ENCODE measurements at places on chromosomes 1 and 21. TPM values are rescaled to one million over a fixed set of nuclear protein-coding genes. Genes with fewer than 3 reads are reported as not detected.

DNA sequence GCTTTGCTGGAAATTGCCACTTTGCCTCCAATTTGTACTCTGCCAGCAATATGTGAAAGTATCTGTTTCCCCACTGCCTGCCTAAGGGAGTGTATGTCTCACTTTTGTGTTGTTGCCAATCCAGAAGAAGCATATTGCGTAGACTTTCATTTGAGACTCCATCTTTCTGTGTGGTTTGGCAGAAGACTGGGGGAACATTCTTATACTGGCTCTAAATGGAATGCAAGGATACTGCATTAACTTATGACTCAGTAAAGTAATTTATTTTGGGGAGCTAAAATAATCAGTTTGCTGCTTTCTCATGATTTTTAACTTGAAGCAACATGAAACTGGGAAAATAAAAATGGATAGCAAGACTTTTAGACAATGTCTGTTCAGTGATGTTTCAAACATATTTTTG lies 107.7 kb upstream of the TMPRSS2 start:
- H3K4me3 ChIP-seq = no peak overlapping the region
- no peaks in the 10 kb centered on the region for H3K36me3 ChIP-seq
- no peaks in the 10 kb centered on the region for H3K4me1 ChIP-seq
- DNase-seq = no peak
- peaks cover 4% of the 10 kb centered on the region for H3K27me3 ChIP-seq

Gene CDC20
- total RNA-seq = 0.78 TPM

DNA sequence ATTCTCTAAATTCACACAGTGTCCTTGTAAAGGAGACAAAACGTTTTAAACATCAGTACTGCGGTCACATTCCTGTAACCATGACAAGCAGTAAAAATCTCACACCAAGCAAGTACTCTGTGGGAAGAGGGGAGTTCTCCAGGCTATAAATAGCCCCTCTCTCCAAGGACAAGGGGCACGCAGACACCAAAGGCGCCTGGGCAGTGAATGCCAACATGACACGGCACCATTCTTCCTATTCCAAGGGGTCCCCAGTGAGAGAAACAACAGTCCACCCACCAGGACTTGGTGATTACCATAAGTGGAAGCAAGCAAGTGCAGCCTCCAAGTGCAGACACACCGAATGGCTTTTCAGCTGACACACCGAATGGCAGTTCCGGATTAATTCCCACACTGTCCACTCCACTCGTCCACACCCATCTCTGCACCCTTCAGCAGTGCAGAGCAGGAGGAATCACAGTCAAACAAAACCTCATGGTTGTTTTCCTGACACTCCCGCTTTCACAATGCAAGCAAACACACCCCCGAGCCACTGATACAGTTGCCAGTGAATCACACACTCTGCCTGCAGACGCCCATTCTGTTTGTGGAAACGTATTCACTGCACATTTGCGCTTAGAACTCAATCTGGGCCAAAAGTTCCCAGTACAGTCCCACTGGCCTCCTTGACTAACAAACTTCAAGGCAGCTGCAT lies 1.8 kb downstream of the PTTG1IP start:
- no peaks in the 10 kb centered on the region for H3K27me3 ChIP-seq
- peak overlapping the region; percentile 81 for H3K27ac ChIP-seq
- H3K4me1 ChIP-seq = peaks cover 58% of the 10 kb centered on the region
- DNase-seq = no peak
- H3K36me3 ChIP-seq = peaks cover 6% of the 10 kb centered on the region

- peaks cover 21% of the 10 kb centered on the region for H3K4me1 ChIP-seq
- no peaks in the 10 kb centered on the region for H3K36me3 ChIP-seq
- peak overlapping the region; percentile 93 for H3K4me3 ChIP-seq
- DNase-seq = no peak
Observed at GRCh38 chr1:35931446-35932157, 697 bp downstream of the AGO3 start.

- H3K27me3 ChIP-seq = no peaks in the 10 kb centered on the region
- no peak overlapping the region for H3K4me3 ChIP-seq
- H3K27ac ChIP-seq = no peak overlapping the region
- DNase-seq = no peak
- no peaks in the 10 kb centered on the region for H3K36me3 ChIP-seq
Observed at GRCh38 chr1:240927821-240928220, 315.9 kb upstream of the GREM2 start.

- DNase-seq = no peak
- H3K4me1 ChIP-seq = no peaks in the 10 kb centered on the region
- no peak overlapping the region for H3K27ac ChIP-seq
- H3K36me3 ChIP-seq = no peaks in the 10 kb centered on the region
- H3K27me3 ChIP-seq = peaks cover 2% of the 10 kb centered on the region
Observed at GRCh38 chr1:43011020-43011419, 52.4 kb upstream of the SLC2A1 start.

DNA sequence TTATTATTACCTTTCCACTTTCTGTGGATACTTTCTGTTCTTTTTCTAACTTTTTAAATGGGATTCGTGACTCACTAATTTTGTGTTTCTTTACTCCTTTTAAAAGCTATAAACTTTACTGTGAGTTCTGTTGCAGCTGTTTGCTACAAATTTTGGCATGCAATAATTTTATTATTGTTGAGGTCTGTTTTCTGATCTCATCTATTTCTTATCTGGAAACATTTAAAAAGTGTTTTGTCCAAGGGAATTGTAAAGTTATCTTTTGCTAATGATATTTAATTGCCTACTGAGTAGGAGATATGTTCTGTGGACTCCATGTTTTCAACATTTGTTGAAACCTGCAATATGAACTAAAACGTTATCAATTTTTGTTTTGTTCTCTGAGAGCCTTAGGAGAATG lies 138.1 kb upstream of the COL6A1 start:
- no peak overlapping the region for H3K4me3 ChIP-seq
- H3K36me3 ChIP-seq = no peaks in the 10 kb centered on the region
- H3K27ac ChIP-seq = no peak overlapping the region
- H3K4me1 ChIP-seq = peaks cover 7% of the 10 kb centered on the region
- no peak for DNase-seq
- H3K27me3 ChIP-seq = no peaks in the 10 kb centered on the region

- H3K36me3 ChIP-seq = no peaks in the 10 kb centered on the region
- peaks cover 15% of the 10 kb centered on the region for H3K4me1 ChIP-seq
- no peak overlapping the region for H3K4me3 ChIP-seq
- no peak overlapping the region for H3K27ac ChIP-seq
- DNase-seq = peak; percentile 38
- H3K27me3 ChIP-seq = no peaks in the 10 kb centered on the region
Observed at GRCh38 chr1:9400425-9401079, 107.9 kb downstream of the SPSB1 start.

GRCh38 chr1:168470901-168471431 lies 72.8 kb downstream of the XCL2 start:
- H3K4me1 ChIP-seq = peaks cover 51% of the 10 kb centered on the region
- no peak for DNase-seq
- no peaks in the 10 kb centered on the region for H3K36me3 ChIP-seq
- no peaks in the 10 kb centered on the region for H3K27me3 ChIP-seq

DNA sequence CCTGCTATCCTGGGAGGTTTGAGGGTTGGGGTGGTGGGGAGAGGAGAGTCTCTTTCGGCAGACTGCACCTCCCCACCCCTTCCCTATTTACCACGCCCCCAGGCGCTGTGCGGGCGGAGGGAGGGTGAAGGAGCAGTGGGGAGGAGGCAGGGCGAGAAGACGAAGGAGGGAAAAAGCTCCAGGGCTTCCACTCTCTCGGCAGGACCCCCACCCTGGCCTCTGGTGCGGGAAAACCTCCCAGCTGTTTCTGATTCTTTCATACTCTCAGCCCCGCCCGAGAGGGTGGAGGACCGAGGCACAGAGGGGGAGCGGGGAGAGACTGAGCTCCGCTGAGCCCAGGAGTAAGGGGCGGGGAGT lies 866 bp upstream of the WNT2B start:
- peak; percentile 40 for DNase-seq
- H3K4me1 ChIP-seq = peaks cover 12% of the 10 kb centered on the region
- no peak overlapping the region for H3K27ac ChIP-seq
- H3K27me3 ChIP-seq = peaks cover 6% of the 10 kb centered on the region
- peak overlapping the region; percentile 57 for H3K4me3 ChIP-seq

DNA sequence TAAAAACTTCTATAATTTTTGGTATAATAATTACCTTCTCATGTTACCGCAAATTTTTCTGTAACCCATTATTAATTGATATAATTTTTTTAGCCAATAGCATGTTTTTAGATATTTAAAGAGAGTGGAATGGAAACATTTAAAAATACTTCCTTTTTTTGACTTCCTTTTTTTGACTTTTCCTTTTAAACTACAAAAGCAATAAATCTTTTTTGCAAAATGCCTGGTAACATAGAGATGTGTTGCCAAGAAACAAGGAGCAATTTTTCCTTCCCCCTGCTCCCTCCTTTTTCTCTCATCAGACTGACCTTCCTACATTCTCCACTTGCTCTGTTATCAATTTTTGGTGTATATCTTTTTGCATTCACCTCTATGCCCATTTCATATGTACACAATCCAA lies 666.2 kb downstream of the ADGRL2 start:
- H3K4me1 ChIP-seq = no peaks in the 10 kb centered on the region
- H3K27me3 ChIP-seq = no peaks in the 10 kb centered on the region
- H3K4me3 ChIP-seq = no peak overlapping the region
- no peaks in the 10 kb centered on the region for H3K36me3 ChIP-seq

Gene CD84
- 33.4 TPM for total RNA-seq

Gene S100A8
- total RNA-seq = 120 TPM

Gene PARK7
- total RNA-seq = 97.1 TPM

GRCh38 chr1:100543640-100544039 lies 5.7 kb downstream of the GPR88 start:
- no peak overlapping the region for H3K27ac ChIP-seq
- peak; percentile 26 for DNase-seq
- H3K4me3 ChIP-seq = no peak overlapping the region
- H3K4me1 ChIP-seq = peaks cover 4% of the 10 kb centered on the region

Gene C1orf50
- total RNA-seq = 10.1 TPM

Gene ATP5IF1
- 68.2 TPM for total RNA-seq

Gene SEMA6C
- 2.5 TPM for total RNA-seq

- no peaks in the 10 kb centered on the region for H3K36me3 ChIP-seq
- no peaks in the 10 kb centered on the region for H3K27me3 ChIP-seq
- no peak for DNase-seq
- H3K4me3 ChIP-seq = peak overlapping the region; percentile 15
- H3K27ac ChIP-seq = peak overlapping the region; percentile 62
- H3K4me1 ChIP-seq = peaks cover 51% of the 10 kb centered on the region
Observed at GRCh38 chr1:41672173-41672572, 187.7 kb upstream of the EDN2 start.

DNA sequence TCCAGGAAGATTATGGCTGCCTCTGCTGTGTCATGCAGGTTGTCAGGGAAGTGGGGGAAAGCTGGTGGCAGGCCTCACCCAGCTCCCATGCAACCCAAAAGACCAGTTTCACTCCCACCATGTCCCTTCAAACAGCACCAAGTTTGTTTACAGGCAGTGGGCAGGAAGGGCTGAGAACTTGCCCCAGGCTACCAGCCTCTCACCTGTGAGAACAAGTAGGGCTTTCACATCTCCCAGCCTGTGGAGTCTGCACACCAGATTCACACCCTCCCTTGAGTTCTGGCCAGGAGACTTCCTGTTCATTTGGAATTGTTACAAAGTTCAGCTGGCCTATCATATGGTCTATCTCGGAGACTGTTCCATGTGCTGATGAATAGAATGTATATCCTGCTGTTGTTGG lies 27.8 kb downstream of the RPAP2 start:
- H3K4me3 ChIP-seq = no peak overlapping the region
- no peak for DNase-seq

Gene ADAMTS1
- total RNA-seq = not detected

DNA sequence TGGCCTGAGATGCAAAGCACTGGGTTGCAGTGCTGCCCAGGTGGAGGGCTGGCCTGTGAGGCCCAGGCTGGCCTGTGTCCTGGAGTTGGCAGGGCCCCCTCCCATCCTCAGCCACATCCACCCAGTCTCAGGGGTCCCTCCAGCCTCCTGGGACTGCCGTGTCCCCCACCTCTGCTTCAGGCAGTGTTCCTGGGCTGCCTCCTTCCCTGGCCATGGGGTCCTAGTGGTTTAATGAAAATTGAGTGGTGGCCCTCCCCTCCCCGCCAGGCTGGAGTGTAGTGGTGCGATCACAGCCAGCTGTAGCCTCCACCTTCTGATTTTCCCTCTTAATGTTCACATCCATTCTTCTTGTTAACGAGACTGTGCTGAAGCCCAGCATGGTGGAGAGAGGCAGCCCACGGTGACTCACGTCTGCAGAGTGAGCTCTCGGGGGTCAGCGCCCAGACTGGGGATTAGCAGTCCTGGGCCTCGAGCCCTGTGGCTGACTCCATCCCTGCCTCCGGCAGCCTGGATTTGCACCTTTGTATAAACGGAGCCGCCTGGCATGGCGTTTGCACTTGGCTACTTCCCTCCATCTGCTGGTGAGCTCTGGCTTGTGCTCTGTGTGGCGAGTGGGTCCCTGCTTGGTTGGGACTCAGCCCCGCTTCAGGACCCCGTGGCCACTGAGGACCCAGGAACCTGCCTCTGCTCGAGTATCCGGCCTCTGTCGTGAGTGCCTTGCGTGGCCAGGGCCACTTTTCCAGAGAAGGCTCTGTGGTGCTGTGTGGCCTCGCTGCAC lies 6.9 kb downstream of the MIB2 start:
- H3K4me1 ChIP-seq = no peaks in the 10 kb centered on the region
- no peaks in the 10 kb centered on the region for H3K36me3 ChIP-seq
- H3K27ac ChIP-seq = no peak overlapping the region

Gene AK5
- total RNA-seq = 1.7 TPM

DNA sequence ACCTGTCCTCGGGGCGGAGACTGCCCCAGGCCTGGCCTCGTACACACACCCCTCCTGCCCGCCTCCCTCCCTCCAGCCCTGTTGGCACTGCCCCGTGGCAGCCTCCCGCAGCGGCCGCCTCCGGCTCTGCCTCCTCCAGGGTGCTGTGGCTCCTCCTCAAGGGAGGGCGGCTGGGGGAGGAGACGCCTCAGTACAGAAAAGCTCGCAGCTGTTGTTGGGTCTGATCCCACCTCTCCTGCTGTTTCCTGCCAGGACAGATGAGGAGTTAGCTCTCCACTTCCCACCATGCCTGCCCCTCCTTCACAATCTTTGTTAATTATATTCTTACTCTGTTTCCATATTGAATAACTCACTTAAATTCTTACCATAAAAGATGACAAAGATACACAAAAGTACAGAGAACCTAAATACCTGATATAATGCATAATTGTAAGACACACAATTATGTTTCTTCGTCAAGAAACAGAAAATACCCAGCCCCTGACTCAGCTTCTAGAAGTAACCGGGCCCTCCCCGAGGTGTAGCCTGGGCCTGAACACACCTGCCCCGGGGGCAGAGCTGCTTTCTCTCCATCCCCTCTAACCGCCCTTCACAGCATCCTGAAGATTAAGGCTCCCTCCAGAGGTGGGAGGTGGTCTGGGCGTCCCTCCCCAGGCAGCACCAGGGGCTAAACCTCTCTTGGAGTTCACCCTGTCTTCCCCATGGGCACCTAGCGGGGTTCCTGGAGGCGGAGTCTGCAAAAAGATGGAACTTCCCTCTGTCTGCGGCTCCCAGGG lies 30.6 kb upstream of the COL6A1 start:
- H3K36me3 ChIP-seq = no peaks in the 10 kb centered on the region
- H3K4me3 ChIP-seq = no peak overlapping the region
- no peak for DNase-seq
- H3K27me3 ChIP-seq = no peaks in the 10 kb centered on the region

- H3K36me3 ChIP-seq = no peaks in the 10 kb centered on the region
- peaks cover 5% of the 10 kb centered on the region for H3K4me1 ChIP-seq
- no peaks in the 10 kb centered on the region for H3K27me3 ChIP-seq
- no peak overlapping the region for H3K27ac ChIP-seq
- no peak for DNase-seq
Observed at GRCh38 chr1:116851846-116852245, 57.9 kb upstream of the PTGFRN start.
